ENCODE measurements at places on chromosomes 7 and 10.
A peak's percentile ranks its signal among the peaks of the same experiment; 100 is the strongest.

DNA sequence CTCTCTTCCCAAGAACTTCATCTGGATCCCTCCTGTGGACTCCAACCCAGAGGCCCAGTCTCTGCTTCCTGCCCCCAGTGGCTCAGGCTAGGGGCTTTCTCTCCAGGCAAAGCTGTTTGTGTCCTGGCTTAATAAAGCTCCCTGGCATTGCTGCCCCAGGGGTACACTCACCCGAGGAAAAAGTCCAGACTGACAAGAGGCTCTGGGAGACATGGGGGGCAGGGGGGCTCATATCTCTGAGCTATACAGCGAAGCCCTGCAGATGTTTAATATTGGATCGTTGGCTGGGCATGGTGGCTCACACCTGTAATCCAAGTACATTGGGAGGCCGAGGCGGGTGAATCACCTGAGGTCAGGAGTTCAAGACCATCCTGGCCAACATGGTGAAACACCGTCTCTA, 10.7 kb upstream of the COMTD1 start:
- DNase-seq, result no peak

GRCh38 chr10:122986335-122986734, 6.1 kb downstream of the PSTK start:
- DNase-seq, result no peak

GRCh38 chr7:79272066-79272669, 181.3 kb downstream of the MAGI2 start:
- DNase-seq, result no peak

GRCh38 chr10:35913628-35914027, 271.5 kb upstream of the FZD8 start:
- no peak for DNase-seq

DNA sequence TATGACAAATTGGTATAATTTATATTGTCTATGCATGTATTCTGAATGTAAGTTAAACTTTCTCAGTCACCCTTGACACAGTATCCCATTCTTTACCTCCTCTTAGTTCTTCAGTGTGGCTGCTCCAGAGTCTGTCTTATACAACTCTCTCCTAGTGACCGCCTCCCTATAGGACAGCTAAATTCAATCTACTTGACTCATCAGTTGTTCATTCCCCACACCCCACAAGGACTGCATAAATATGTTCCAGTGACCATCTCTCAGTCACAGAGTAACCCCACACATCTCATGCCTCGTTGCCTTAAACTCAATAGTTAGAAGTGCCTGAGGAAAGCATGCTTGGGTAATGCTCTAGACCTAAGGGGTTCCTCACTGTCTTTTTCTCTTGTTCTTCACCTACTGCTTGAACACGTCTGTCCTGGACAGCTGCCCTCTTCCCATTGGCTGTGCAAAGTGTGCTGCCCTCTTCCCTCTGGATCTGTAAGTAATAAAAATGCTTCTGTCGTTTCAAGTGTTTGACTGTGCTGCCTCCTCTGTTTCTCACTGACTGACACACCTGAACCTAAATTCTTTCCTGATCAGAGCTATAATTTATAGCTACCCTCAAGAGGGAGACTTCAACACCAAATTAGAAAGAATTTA, 494.6 kb upstream of the GRM3 start:
- DNase-seq, result no peak

DNA sequence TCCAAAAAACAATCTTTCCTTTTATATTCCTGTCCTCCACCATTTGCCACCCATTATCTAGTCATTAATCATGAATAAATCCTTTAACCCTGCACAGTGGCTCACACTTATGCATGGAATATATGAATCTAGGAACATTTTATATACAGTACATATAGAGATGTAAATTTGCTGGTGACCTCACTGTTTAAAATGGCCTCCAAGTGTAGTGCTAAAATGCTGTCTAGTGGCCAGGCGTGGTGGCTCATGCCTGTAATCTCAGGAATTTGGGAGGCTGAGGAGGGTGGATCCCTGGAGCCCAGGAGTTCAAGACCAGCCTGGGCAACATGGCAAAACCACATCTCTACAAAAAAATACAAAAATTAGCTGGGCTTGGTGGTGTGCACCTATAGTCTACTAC, 9.6 kb downstream of the NANOS1 start:
- no peak for DNase-seq

GRCh38 chr10:103648636-103649532, 155.4 kb downstream of the NEURL1 start:
- DNase-seq, result peak; percentile 74

- no peak for DNase-seq
These were observed 387.3 kb downstream of the HPSE2 start for GRCh38 chr10:98848361-98848760.

DNA sequence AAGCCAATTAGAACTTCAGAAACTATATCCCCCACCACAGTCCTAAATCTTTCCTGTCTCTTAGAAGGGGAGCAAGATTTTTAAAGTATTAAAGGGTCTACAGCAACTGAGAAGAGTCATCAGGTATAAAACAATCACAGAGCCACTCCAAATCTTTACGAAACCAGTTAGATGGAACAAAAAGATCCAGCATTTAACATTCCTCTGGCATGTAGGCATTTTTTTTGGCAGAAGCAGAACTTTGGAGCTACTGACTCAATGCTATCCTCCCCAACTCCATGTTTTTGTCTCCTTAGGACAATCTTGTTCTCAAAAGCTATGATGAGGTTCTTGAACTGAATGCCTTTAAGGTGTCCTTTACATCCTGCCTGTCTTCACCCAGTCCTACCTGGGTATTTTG, 333.3 kb downstream of the PRPF18 start:
- no peak for DNase-seq

- DNase-seq, result no peak
These were observed 51.4 kb downstream of the PCDH15 start for GRCh38 chr10:54749623-54750022.

DNA sequence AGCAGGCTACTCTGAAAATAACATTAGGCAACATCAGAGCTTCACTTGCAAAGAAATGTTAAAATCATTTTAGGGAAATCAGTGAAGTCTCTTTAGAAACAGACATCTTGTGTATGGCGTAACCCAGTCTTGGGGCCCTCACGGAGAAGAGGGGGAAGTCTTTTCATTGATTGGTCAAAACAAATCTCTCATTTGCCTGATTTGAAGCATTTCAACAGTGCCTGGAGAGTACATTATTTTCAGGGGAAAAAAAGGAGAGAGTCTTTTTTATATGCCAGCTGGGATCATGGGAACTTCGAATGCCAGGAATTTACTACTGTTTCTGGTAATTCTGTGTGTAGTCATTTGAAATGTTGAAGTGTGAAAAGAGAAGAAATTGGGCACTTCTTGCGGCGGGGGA, 471.4 kb downstream of the PLXDC2 start:
- no peak for DNase-seq

DNA sequence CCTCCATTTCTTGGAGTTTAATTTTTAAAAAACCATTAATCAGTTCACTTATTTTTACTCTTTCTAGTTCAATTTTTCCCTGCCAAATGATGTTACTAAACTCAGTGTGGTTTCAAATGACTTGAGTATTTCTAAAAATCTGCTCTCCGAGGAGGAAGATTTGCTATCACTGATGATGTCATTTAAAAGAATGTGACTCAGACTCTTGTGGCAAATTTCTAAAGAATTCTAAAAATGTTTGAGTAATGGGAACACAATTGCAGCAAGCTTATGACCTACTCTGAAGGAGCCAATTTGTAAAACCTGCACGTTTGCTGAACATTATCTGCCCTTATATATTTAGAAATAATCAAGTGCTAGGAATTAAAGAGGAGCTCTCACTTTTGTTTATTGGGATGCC, 88.6 kb downstream of the SPAG6 start:
- no peak for DNase-seq

- no peak for DNase-seq
These were observed 421.7 kb downstream of the ADRA2A start for GRCh38 chr10:111498560-111498959.

- no peak for DNase-seq
These were observed 49.5 kb downstream of the FAM53B start for GRCh38 chr10:124694481-124695220.

GRCh38 chr10:5609952-5610616, 56.3 kb downstream of the ASB13 start:
- no peak for DNase-seq

DNA sequence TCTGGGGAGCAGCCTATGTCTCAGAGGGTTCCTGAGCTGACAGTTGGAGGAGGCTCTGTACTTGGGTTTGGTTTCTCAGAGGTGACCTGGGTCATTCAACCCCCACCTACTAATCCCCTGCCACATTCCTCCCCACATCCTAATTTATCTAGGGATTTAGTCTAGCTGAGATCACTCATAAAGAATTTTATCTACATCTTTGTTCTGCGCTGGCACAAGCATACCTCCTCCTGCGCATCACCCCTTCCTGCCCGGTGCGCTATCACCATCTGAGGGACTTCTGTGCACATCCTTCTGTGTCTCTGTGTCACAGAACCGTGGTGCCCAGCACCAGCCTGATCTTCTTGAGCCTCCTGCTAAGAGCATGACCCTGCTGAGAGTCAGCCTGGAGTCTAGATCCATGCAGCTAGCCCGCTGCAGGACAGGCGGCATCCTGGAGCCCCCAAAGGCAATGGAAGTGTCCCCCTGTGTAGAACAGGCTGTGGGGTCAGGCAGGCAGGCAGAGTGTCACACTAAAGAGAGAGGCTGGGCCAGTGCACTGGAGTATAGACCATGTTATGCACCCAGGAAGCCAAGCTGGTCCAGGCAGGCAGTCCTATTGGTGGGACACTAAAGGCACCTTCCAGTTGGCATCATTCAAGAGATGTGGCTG, 63.6 kb downstream of the ARHGAP22 start:
- no peak for DNase-seq

DNA sequence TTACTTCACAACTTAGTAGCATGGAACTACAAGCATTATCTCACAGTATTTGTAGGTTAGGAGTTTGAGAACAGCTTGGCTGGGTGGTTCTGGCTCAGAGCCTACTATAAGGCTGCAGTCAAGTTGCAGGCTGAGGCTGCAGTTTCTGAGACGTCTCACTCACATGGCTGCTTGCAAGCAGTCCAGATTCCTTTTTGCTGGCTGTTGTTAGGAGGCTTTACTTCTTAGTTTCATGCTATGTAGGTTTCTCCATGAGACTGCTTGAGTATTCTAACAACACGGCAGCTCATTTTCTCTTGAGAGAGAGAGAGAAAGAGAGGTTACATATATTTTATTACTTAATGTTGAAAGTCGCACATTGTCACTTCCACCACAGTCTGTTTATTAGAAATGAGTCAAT, 1073.9 kb downstream of the NXPH1 start:
- no peak for DNase-seq

DNA sequence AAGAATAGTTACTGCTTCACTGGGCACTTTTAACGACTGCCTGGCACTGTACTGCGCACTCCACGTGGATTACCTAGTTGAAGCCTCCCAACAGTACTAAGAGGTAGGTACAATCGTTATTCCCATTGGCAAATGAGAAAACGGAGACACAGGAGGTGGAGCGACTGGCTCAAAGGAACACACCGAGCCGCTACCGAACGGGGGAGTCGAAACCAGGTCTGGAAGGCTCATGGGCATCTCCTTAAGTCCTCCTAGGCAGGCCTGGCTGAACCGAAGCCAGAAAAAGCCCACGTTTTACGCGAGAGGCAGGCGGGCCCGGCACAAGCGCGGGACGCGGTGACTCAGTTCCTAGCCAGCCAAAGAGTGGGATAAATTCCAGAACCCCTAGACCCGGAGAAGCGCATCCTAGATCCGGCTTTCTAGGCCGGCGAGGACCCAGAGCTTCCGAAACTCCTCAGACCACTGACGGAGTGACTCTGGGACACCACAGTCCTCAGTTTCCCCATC, 472 bp downstream of the PDAP1 start:
- peak; percentile 85 for DNase-seq

DNA sequence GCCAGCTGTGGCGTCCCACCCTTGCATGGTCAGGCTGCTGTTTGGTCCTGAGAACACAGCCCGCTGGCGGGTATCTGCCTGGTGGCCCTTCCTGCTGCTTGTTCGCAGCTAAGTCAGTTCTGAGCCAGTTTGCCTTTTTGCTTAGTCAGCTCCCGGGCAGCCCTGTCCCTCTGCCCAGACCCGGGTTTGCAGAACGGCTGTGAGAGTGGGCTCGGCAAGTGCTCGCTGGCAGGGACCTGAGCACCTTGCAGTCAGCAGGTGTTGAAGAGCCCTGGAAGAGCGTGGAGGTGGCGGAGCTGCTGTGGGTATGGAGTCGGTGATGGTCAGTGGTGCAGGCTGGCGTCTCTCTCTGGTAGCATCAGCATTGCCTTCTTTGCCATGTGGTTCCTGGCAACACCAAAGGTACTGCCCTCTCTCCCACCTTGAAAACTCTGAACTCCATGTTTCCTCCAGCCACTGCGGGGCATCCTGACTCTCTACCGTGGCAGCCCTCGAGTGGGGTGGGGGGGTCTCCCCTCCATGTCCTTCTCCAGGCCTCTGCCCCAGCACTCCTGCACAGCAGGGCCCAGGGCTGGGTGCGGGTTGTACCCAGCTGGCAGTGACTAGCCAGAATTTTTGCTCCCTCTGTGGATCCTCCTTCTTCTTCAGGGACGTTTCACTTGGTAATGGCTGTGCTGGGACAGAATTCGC, 4.6 kb downstream of the INPP5A start:
- DNase-seq, result no peak

DNA sequence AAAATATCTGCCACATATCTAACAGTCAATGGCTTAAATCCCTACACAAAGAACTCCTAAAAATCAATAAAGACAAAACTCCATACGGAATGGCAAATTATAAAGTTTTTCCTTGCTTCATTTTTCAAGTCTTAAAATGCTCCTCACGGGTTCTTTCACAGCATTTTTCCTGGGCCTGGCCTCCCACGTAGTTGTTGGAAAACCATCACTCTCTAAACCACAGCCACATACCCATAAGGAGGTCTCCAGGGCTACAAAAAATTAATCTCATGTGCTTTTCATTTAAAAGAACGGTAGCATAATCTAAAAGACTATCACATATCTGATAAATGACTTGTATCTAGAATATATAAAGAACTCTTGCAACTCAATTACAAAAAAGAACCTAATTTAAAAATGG, 2.9 kb downstream of the COA1 start:
- no peak for DNase-seq

- DNase-seq, result no peak
These were observed 7.8 kb upstream of the SRRM3 start for GRCh38 chr7:76193883-76194282.

DNA sequence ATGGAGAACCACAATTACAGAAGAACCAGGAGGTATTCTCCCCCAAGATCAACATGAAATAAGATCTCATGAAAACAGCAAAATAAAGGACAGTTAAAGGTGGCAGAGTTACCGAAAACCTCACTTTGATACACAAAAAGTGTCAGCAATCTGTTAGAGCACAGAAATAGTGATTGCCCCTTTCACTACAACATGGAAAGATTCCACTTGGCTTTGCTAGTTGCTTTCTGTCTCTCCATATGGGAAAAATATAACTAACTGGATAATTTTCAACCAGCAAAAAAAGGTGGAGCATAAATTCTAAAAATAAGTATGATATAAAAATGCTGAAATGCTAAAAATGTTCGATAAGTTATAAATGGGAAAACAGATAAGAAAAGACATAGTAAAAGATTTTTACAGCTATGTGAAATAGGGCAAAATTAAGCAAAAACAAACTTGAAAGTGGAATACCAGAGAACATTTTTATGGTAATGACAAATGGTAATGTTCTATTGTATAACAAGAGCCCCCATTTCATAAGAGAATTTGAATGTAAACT, 90.2 kb downstream of the GPR85 start:
- DNase-seq, result no peak
